ENCODE measurements at places on chromosomes 3 and 15. TPM values are rescaled to one million over a fixed set of nuclear protein-coding genes. Genes with fewer than 3 reads are reported as not detected.

The GASK1A gene
- 2.5 TPM for total RNA-seq

The BCHE gene
- not detected for total RNA-seq

The GP9 gene
- total RNA-seq = not detected

The IGSF10 gene
- under 0.01 TPM for total RNA-seq

The CAND2 gene
- 1.7 TPM for total RNA-seq

The ERC2 gene
- total RNA-seq = 1.5 TPM

The SLC38A3 gene
- total RNA-seq = not detected

The TLR9 gene
- not detected for total RNA-seq

The COL8A1 gene
- total RNA-seq = 11.9 TPM

The ITPKA gene
- 0.92 TPM for total RNA-seq

The COMMD4 gene
- total RNA-seq = 45.3 TPM

The CACNA2D3 gene
- total RNA-seq = not detected

The TMEM207 gene
- total RNA-seq = not detected

The GUCA1C gene
- not detected for total RNA-seq

The MED12L gene
- total RNA-seq = 0.33 TPM

The RTP3 gene
- total RNA-seq = not detected

The PLIN1 gene
- 0.31 TPM for total RNA-seq

The IMPDH2 gene
- total RNA-seq = 276 TPM

The RTP1 gene
- not detected for total RNA-seq

The ACKR2 gene
- 0.67 TPM for total RNA-seq

The SYNPR gene
- not detected for total RNA-seq

The THOC7 gene
- total RNA-seq = 34.5 TPM

The GOLGA6L10 gene
- total RNA-seq = 4.8 TPM

The SH3GL3 gene
- total RNA-seq = not detected

The TPRG1 gene
- 0.11 TPM for total RNA-seq

The KCNMB2 gene
- not detected for total RNA-seq

The MUC13 gene
- total RNA-seq = not detected

The ANXA2 gene
- total RNA-seq = 4,821 TPM

The OCA2 gene
- total RNA-seq = 0.33 TPM

The MYO9A gene
- 43.2 TPM for total RNA-seq

The CCR1 gene
- not detected for total RNA-seq

The CFAP92 gene
- total RNA-seq = 0.83 TPM

The KIF23 gene
- total RNA-seq = 14.7 TPM

The LMAN1L gene
- not detected for total RNA-seq

The CYP1A1 gene
- 20.0 TPM for total RNA-seq

The PPARG gene
- total RNA-seq = 0.17 TPM

The CFAP91 gene
- 0.17 TPM for total RNA-seq

The ZNF774 gene
- 11.3 TPM for total RNA-seq

The OIP5 gene
- 2.7 TPM for total RNA-seq

The SPESP1 gene
- not detected for total RNA-seq

The IQCF6 gene
- not detected for total RNA-seq

The BFSP2 gene
- total RNA-seq = not detected

The DUOX1 gene
- total RNA-seq = 15.0 TPM

The GPR149 gene
- not detected for total RNA-seq

The MOBP gene
- not detected for total RNA-seq

The OR4F6 gene
- not detected for total RNA-seq

The NCKIPSD gene
- total RNA-seq = 14.8 TPM

The DUOXA2 gene
- not detected for total RNA-seq

The CLK3 gene
- total RNA-seq = 52.7 TPM

The ST3GAL6 gene
- 7.0 TPM for total RNA-seq

The WDR93 gene
- total RNA-seq = 0.17 TPM

The GOLGA6L4 gene
- total RNA-seq = 1.2 TPM

The ZKSCAN7 gene
- total RNA-seq = 4.2 TPM

The C3orf49 gene
- not detected for total RNA-seq

The KLF15 gene
- 0.17 TPM for total RNA-seq
